Frontal cortex (tissue), 4 donors: ENCODE measurements at places on chromosomes 2 and 18.

DNA sequence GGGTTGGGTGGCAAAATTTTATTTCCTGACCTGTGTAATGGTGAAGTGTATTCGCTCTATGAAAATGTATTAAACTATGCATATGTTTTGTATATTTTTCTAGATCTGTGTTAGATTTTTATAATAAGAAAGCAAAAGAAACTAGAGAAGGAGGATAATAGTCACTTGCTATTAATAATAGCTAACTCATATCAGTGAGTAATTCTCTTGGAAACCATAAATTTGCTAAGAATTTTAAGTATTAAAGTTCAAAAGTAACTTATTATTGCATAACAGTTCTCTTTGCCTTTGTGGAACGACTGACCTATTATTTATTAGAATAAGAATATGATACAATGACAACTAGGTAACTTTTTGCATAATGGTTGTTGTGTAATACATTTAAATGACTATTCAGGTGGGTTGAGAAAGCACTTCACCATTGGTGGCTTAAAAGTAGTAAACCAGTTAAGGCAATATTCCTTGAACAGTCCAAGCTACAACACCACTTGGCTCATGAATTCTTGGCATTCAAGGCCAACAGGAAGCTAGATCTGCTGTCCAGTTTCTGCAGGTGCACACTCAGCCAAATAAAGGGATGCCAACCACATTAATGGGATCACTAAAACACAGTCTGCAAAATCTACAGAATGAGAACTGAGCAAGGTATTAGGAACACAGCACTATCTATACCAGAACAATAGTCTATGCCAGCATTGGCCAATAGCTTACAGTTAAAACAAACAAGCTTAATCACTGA is 921.3 kb downstream of the CPS1 start:
- DNase-seq, result no peak

DNA sequence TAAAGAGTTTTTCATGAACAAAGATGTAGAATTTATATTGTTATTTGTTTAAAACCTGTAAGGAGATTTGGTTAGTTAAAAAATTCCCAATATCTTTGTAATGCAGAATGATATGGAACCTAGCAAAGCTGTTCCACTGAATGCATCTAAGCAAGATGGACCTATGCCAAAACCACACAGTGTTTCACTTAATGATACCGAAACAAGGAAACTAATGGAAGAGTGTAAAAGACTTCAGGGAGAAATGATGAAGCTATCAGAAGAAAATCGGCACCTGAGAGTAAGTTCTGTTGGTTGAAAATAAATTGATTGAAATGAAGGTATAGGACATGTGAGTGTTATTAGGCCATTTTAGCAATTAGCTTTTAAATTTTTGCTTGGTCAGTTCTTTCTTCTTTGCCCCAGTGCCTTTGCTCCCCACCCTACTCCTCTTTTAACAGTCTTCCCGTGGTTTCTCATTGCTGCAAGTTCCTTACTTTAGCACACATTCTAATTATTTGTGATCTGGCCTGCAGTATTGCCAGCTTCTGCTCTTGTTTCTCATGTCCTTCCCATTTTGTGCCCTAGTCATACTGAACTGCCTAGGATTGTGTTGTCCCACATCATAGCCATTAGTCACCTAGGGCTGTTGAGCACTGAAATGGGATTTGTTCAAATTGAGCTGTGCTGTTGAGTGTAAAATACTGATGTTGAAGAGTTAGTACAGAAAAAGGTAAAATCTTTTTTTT is 36.6 kb downstream of the VAPA start:
- no peak for DNase-seq

- no peak for DNase-seq
Observed at GRCh38 chr18:463403-463802, 37.1 kb downstream of the COLEC12 start.

DNA sequence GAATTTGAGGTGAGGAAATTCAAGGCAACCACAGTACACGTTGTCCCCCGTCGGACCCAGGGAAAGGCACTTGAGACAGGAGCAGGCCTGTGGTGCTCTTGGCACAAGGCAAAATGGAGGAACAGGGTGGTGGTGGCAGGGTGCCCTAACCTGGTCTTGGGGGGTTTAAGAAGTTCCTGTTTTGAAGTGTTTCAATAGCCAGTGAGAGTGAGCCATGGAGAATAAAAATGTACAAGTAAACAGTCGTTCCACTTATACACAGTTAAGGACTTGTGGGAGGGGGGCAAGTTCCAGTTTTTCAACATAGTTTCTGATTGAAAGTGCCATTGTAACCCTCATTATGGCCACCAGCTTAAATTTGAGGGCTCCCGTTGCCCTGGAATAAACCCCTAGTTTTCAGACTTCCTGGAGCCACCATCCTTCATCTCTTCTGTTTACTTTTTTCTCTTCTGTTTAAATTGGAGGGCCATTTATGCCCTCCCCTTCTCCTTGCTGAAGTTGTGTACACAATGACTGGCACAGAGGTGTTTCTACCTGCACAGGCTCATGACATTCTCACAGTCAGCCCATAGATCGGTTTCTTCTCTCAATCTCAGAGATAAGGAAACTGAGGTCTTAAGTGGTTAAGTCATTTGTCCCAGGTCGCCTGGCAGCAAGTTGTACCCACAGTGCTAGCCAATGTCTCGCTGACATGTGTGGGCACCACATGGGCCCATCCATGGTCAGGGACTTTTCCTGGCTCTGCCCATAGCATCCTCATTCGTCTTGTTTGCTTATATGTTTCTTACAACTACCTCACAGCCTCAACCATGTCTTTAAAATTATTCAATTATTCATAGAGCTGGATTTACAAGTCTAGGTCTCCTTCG is 66.0 kb upstream of the ST3GAL5 start:
- no peak for DNase-seq

DNA sequence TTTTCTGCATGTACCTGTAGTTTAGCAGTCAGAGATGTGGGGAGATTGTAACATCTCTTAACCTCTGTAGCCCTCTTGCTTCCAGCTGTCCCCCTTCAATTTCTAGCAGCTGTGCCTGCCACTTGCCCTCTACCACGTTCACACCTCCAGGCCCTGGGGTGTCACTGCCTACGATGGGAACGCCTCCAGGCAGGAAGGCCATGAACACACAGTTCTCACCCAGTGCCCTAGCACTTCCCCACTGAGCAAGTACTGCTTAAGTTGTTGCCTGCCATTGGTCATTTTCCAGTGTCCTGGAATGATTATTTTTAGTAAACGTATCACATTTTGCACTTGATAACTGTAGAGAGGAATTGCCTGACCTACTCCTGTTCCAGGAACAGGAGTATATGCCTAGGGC is 77.1 kb upstream of the B3GNT7 start:
- no peak for DNase-seq

DNA sequence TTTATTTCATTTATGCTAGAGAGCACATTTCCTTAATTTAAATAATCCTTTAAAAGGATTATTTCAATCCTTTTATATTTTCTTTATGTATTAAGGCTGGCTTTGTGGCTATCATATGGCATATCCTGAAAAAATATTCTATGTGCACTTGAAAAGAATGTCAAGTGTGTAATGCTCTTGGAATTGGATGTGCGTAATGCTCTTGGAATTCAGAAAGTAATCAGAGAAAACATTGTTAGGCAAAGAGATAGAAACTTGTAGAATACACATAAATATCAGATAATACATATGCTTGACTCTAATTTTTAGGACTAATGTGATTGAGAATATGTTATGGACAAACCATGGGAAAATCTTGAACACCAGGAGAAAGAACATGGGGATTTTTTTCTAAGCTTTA is 197.5 kb upstream of the COL3A1 start:
- DNase-seq, result no peak

- DNase-seq, result no peak
Observed at GRCh38 chr2:24432735-24433134, 58.3 kb upstream of the NCOA1 start.

GRCh38 chr2:128421861-128422311 is 103.2 kb upstream of the HS6ST1 start:
- DNase-seq, result no peak

DNA sequence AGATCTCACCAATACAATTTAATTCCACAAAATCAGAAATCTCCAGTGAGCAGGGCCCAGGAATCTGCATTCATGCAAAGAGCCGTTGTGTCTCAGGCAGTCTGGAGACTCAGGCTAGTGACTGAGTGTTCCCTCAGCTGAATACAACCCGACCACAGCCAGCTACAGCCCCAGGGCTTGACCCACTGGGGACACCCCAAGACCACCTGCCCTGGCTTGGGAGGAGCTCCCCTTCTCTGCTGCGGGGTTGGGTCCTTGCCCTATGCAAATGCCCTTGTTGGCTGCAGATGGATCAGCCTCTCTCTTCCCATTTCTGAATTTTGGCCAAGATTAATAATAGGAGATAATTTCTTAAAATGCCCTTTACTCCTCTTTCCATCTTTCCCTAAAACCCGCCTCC is 157.7 kb downstream of the TWIST2 start:
- no peak for DNase-seq

DNA sequence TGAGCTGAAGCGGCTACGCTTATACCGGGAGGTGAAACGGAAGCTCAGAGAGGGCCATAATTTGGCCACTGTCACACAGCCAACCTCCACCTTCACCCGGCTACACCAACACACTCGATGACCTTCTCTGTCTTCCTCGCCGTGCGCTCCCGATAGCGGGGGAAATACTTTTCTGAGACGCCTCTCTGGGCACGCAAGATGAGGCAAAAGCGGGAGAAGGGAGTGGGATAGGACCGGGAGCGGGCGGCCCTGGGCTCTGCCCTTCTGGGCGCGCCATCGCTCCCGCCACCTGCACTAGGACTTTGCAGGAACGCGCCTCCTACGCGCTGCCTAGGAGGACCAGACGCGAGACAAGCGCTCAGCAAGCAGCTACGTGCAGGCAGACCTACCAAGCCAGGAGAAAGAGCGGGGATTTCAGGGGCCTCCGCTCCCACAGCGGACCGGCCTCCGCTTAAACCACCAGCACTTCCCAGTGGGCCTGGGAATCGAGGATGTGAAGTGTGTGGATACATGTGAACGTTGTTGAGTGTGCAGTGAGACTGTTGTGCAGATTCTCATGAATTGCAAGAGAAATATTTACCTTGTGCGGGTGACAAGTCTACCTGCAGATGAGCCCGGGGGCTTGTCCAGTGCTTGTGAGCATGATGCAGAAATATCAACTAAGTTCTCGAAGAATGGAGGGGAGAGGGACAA is 11.4 kb downstream of the SIX3 start:
- no peak for DNase-seq

GRCh38 chr2:30298302-30298701 is 67.0 kb downstream of the LBH start:
- no peak for DNase-seq

GRCh38 chr2:168773719-168774521 is 28.5 kb upstream of the NOSTRIN start:
- no peak for DNase-seq

- DNase-seq, result no peak
Observed at GRCh38 chr2:83069724-83070123, 1389.4 kb downstream of the SUCLG1 start.
